Stimulated activated CD8-positive, alpha-beta memory T cell treated with anti-CD3 and anti-CD28 coated beads, Interleukin-4, amount 100 ng/mL, for 4 hours (primary cell): ENCODE measurements at places on chromosomes 13 and 19.

DNA sequence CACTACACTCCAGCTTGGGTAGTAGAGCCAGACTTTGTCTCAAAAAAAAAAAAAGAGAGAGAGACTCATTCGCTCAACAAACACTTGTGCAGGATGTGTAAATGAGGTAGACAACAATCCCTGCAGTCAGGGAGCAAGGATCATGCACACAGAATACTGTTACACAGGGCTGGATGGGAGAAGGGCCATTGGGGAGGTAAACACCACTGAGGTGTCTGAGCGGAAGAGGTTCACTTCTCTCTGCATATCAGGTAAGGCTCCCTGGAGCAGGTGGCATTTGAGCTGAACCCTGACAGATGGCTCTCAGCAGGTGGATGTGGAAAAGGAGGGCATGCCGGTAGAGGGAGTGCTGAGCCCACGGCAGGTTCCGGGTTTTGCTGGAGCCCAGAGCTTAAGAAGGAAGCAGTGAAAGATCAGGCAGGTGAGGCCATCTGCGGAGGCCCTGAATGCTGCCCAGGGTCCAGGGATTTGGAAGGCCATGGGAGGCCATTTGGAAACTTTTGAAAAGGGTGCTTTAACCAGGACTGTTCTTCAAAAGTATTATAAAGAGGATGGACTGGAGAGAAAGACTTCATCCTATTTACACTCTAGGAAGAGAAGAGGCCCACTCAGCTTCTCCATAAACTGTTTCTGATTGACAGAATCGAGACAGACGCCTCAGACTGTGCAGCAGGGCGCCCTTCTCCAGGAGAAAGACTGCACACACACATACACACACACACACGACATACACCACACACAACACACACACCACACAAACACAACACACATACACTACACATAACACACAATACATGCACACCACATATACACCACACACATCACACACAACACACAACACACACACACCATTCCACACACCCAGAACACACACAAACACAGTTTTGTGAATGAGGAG lies 199.4 kb downstream of the USP12 start:
- no peak for DNase-seq

DNA sequence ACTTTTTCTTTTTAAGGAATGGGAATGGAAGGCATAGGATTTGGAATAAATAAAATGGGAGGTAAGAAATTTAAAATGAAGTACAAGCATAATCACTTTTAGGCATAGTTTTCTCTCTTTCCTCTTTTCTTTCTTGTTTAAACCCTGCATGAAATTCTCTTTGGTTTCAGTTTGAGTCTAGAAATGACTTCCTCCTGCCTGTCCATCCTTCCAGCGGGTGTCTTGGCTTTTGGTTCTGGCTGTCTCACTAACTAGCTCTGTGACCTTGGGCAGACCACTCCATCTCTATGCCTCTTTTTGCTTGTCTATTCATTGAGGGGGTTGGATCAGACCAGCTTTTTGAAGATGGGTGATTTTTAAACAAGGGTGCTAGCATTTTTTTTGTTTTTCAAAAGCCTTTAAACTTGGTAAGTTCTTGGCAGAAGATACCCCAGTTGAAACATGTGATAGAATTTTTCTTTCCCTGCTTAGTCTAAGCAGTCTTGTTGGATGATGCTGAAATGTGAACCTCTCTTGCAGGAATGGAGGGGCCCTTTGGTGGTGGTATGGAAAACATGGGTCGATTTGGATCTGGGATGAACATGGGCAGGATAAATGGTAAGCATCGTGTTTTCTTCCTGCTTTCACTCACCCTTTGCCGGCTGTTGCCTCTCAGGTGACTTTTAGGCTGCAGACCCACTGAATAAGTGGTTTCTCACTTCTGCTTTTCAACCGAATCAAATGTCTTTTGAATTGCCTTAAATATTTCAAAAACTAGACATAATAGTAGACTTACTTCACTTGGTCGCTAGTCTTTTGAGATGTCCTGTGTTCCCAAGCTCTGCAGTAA lies 28.6 kb downstream of the PRAM1 start:
- no peak for DNase-seq

DNA sequence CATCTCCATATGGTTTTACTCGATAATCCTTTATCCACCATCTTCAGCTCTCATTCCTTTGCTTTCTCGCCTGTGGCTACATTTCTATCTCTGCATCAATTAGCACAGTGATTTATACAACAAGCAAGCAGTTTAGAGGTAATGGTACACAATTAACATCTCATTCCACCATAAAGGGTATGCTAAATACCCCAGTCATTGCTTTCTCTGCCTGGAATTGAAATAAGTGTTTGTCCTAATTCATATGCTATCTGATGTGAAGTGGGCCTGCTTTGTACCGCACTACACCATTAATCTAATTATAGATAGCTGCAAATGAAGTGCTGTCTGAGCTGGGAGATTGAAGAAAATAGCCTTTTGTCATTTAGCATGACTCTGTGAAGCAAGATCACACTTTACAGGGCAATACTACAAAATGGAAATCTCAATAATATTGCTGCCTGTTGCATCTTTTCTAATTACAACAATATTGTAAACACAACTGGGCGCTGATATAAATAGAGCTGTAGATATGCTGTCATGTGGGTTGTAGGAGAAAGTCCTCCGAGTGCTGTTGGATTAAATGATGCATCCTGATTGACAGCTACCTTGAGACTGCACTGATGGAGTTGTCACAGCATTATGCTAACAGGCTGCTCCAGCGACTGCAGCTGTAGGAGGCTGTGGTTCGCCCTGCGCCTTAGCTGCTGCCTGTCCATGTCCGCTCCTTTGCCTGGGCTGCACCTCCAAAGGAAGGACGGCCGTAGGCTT lies 78.2 kb downstream of the GGACT start:
- no peak for DNase-seq

DNA sequence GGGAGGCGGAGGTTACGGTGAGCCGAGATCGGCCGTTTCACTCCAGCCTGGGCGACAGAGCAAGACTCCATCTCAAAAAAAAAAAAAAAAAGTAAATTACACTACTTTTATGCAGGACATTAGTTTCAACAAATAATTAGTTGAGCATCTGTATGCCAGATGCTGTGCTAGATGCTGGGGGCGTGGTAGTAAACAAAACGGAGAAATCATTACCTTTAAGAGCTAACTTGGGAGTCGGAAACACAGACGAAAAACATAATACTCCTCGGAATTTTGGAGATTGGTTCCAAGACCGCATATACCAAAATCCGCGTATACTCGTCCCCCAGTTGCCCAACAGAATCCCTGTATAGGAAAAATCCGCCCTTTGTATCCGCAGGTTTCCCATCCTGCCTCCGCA lies 1.3 kb upstream of the DUS3L start:
- DNase-seq, result no peak

- no peak for DNase-seq
Measured at GRCh38 chr19:1324249-1324805, 38.7 kb downstream of the EFNA2 start.

GRCh38 chr19:43743059-43743458 lies 11.7 kb downstream of the SMG9 start:
- no peak for DNase-seq

DNA sequence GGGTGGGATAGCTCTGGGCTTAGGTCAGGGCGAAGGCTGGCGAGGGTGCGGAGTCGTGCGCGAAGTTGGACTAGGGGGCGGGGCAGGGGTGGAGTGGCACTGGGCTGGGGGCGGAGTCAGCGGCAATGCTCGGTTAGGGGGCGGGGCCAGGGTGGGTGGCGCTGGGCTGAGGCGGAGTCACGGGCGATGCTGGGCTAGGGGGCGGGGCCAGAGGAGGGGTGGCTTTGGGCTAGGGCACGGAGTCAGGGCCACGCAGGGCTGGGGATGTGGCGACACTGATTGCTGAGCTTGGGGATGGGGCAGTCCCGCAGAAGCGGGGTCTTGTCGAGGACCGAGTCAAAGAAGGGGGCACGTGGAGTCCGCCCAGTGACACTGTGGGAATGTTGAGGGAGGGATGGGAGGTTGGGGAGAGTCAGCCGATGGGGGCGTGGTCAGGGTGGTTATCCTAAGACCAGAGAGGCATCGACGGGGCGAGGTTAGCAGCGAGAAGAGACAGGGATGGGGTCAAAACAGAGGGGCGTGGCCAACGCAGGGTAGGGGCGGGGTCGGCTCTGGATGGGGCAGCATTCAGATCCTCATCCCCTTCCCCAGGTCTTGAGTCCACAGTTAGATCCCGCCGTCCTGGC lies 8.7 kb downstream of the HOMER3 start:
- peak; percentile 60 for DNase-seq
